ENCODE measurements at places on chromosomes 12 and 14.

DNA sequence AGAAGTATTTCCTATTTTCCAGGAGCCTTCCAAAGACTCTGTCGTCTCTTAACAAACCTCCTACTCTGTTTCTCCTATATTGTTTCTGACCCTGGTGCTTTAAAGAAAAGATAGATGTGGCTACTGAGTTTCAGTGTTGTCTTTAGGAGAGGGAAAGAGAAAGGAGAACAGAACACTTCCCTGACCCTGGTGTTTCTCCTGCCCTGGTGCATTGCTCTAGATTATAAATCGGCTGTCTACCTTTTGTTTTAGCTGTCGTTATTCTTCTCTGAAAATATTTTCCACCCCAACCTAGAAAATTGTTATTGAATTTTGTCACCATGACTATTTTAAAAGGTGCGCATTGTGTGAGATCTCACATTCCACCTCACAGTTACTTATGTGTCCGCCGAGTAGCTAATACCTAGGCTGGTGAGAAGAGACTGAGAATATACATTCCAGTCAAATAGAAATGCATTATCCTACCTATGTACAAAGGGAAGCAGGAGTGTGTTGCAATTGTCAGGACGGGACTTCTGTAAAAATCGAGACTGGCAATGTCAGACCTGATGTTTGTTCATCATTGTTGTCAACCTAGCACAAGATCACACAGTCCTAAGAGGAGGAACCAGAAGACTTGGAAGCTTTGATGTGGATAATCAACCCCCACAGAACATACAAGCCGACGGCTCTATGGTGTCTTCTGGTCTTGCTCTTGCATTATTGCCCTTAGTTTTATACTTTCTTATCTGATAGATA lies 108.7 kb upstream of the SLC38A4 start:
- no peak for DNase-seq

DNA sequence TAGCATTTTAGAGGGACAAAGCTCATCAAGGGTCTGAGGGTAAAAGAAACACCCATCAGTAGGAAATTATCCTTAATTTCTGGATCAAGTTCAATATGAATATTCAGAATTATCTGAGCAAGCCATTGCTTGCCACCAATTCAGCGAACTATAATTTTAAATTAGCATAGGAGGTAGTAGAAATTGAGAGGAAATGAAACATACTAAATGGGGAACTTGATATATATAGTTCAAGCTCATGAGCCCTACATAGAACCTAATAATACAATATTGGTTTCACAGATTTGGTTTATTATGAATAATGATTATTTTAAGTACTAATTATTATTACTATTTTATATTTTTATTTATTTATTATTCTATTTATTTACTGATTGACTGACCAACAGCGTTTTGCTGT lies 42.1 kb upstream of the GXYLT1 start:
- DNase-seq: no peak

- no peak for DNase-seq
Measured at GRCh38 chr14:54894995-54895394, 7.6 kb downstream of the GCH1 start.

DNA sequence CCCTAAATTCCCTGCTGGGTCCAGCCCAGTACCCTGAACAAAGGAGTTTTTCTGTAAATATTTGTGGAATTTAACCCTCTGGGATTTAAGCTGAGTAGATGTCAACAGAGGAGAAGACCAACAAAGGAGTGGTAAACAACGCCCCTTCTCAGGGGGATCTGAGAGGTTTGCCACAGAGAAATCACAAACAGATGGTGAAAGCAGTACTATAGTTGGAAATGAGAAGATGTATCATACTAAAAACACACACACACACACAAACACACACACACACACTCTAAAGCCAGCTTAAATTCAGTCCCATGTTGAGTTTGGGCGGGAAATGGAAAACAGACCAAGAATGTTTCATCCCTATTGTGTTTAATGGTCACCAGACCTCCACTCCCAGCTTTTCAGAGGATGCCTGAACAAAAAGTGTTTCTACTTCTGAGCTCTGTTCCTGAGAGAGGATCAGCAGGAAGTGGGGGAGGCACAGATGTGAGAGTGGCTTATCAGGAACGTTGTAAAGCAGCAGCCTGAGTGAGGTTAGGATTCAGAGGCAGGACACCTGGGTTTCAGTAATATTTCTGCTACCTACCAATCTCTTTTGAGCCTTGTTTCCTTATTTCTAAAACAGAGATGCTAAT lies 3.2 kb downstream of the BIN2 start:
- DNase-seq: no peak

GRCh38 chr14:77489041-77489440 lies 9.6 kb downstream of the ISM2 start:
- no peak for DNase-seq

DNA sequence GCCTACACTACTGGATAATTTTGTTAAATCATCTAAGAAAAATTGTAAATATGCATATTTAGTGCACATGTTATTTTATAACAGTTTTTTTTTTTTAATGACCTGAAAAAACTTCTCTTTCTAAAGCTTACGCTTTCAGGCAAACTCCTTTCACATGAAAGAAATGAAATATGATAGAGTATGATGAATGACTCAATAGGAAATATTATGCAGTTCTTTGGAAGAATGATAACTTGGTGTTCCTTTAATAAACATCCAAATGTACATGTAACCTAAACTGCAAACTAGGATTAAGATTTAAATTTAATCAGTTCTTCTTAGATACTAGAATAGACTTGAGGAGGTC lies 136.6 kb downstream of the FGD4 start:
- DNase-seq: no peak

GRCh38 chr12:107360482-107360881 lies 267.1 kb upstream of the CRY1 start:
- no peak for DNase-seq

- no peak for DNase-seq
Measured at GRCh38 chr14:94051115-94051514, 25.0 kb downstream of the OTUB2 start.

DNA sequence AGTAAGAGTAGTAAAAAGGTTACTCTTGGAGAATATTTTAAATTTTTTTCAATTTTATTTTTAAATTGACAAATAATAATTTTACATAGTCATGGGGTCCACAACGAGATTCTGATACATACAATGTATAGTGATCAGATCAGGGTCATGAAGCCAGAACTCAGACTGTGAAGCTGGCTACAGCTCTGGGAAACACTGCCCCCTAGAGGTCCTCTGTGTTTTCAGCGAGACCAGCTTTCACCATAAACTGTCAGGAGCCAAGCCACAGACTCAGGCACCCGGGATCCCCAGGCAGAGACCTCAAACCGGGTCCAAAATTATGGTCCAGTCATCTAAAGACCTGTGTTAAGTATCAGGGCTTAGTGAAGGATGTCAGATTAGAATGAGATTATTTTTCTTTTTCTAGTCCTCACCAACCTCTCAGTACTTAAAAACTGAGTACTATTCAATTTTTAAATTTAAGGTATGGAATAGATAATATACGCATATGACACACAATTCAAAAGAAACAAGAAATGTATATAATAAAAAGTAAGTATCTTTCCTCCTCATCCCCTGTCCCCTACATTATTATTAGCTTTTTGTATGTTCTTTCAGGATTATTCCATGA lies 397.1 kb downstream of the MDGA2 start:
- peak; percentile 54 for DNase-seq

DNA sequence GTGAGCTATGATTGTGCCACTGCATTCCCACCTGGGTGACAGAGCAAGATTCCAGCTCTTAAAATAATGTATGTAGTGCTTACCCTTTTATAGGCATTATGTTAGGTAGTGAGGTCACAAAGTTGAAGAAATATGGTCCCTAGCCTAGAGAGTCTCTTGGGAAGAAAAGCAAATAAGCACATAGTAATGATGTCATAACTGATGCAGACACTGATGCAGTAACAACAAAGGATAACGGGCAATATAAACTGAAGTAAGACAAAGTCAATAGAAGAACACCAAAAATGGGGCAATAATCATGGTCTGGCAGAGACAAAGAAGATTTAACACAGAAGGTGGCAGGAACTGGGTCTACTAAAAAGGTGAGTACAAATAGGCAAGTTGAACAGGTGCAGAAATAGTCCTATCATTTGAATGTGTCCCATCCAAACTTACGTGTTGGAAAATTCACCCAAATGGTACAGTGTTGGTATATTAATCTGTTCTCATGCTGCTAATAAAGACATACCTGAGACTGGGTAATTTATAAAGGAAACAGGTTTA lies 93.5 kb downstream of the CPNE8 start:
- DNase-seq: no peak

DNA sequence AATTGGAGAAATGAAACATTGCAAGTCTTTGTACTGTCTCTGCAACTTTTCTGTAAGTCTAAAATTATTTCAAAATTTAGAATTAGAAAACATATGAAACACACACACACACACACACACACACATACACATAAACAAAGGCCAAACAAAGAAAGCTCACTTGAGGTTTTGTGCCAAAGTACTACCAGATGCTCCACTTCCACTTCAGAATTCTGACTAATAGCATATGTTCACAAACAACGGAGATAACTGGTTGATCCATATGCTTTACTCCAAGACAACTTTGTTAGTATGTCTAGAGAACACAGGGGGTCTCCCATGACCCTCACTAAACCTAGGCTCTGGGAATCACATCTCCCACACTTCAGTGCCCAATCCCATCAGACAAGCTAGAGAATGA lies 133.8 kb upstream of the CLEC14A start:
- DNase-seq: no peak

- DNase-seq: no peak
Measured at GRCh38 chr14:35299708-35300107, 7.5 kb downstream of the PSMA6 start.

DNA sequence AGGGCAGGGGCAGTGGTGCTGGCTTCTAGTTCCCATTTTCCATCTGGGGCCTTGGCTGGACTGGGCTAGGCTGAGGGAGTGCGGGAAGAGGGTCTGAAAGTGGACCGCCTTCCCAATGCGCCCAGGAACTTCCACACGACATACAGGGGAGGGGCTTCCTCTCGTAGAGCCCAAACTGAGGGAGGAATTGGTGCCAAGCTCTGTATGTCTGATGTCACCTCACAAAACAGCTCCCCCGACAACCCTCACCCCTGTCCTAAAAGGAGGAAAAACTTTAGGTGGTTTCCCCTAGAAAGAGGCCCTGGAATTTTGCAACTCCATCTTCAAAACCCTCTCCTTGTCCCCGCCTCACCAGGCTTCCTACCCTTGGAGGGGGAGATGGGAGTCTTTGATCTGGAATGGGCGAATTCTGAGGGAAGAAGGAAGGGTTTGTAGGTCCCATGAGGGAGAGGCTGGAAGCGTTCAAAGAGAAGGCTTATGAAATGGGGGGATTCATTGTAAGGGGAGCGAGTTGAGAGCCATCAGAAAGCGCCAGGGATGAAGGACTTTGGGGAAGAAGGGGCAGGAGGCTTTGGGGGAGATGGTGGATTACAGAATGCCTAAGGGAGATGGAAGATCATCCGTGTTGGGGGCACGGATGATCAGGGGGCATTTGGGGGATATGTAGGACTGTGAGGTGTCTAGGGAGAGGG lies 844 bp downstream of the GLTP start:
- DNase-seq: no peak

DNA sequence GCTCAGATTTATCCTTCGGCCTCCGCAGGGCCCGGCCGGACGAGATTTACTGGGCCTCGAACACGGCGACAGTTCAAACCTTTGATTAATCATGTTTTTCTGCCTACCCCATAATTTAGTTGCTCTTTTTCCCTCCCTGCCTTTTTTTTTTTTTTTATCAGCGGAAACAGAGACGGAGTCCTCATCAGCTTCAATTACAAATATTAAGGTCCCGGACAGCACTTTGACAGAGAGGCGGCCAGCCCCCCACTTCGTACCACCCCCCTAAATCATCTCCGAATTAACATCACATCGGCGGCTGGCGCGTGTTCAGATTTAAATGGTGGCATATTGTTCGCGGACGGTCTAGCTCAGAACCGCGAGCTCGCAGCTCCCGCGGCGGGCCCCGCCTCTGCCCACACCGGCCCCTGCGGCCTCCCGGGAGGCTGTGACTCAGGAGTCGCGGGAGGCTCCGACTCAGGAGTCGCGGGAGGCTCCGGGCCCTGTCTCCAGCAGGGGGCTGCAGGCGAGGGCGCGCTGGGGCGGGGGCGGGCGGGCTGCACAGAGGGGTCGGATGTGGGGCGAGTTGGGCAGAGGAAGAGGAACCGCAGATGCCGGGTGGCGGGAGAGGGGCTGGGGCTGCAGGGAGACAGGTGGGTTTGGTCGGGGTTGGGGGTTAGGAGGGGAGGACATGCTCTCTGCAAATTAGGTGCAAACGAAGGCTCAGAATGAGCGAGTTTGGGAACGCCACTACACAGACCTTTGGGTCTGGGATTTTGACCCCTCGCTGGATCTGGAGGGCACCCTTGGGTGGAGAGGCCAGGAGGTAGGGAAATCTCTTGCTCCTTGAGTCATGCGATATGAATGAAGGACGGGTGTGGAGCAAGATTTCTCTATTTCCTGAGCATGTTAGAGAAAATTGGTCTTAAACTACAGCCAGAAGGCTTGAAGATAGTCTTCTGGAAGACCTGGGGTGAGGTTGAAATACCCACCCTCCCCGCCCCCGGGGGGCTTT lies 19.6 kb upstream of the ATP5MC2 start:
- DNase-seq: no peak

DNA sequence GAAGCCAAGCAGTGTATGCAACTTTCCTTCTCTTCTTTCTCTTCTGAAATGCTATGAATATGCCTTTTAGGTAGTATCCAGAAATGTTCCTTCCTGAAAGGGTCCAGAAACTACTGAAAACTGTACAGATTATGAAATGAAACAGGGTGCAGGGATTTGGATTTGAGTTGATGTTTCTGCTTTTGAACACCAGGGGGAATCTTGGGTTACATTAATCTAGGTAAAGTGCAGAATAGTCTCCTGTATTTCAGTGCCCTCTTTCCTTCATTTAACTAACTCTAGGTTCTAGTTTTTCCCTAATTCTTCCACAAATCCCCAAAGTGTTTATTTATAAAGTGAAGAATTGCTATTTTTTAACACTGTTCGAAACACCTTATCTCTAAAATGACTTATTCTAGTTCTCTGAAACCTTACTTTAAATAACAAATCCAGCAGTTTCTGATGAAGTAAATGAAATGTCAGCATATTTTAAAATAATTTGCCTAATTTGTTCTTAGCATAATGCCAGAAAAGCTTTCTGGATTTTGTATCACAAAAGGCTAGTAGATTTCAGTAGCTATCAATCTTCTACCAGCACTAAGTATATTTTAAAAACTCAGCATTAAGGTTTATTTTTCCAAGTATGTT lies 111.9 kb downstream of the LRRK2 start:
- peak; percentile 12 for DNase-seq

DNA sequence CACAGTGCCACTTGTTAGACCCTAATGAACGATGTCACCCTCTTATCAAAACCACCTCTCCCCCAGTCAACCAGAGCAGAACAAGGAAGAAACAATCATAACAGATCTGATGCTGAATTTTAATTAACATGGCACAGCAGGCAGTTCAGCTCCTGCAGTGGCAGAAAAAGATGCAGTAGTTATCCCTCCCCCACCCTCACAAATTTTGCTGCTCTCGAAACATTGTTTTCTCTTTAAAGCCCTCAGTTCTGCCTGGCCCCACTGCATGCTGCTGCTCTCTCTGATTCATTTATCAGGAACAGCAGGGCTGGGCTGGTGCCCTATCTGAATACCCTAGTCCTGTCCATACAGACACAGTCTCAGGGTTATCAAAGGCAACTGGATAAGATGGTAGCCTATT lies 12.2 kb downstream of the CCDC175 start:
- no peak for DNase-seq

Data from NCI-H1105 (cell line).